ENCODE measurements at places on chromosomes 3 and 15.

GRCh38 chr3:123876858-123877257 is 7.3 kb downstream of the MYLK start:
- DNase-seq = no peak

GRCh38 chr3:69823743-69824142 is 84.5 kb downstream of the MITF start:
- DNase-seq = no peak

GRCh38 chr3:2317521-2317920 is 218.9 kb downstream of the CNTN4 start:
- no peak for DNase-seq

- peak; percentile 59 for DNase-seq
Observed at GRCh38 chr3:14847613-14848541, 29.1 kb downstream of the FGD5 start.

DNA sequence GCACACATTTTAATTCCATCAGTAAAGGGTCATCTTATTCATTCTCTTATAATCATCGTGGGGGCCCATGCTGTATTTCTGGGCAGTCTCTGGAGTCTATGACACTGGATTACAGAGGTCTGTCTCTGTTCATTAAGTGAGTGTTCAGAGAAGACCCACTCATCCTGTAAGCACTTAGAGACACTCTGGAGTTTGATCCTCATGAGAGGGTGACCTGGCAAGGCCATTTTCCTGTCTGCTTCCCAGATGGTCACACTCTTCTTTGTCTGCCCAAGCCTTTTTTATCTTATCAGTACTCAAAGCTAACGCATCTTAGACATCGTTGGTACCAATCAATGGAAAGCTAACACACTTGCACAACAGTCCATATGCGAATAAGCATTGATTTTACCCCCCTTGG is 333.1 kb downstream of the RORA start:
- no peak for DNase-seq

GRCh38 chr15:80455668-80456442 is 51.7 kb downstream of the ARNT2 start:
- DNase-seq = no peak

DNA sequence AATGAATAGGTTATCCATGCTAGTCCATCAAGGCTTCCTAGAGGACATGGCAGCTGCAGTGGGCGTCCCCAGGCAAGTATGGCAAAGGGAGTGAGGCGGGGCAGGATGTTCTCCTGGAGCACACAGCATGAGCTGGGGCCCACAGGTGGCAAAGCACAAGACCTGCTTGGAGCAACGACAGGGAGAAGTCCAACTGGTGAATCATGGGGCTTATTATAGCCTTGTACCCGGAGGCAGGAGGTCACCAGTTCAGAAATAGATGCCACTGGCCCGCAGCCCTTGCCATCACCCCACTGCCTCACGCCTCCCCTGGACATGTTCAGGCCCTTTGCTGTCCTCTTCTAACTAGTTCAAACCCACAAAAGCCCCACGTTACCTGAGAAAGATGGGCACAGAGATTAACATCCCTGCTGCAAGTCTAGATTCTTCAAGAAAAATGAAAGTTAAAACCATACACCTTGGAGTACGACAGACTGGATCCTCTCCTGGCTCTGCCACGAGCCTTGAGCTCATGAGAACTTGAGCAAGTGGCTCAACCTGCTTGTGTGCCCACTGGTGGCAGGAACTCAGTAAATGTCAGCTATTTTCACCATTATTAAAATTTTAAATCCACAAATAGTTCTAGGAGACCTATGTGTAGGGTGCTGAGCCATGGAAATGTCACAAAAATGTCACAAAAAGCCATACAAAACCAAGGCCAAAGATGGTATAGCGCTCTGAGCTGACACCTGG is 1.8 kb upstream of the SRGAP3 start:
- no peak for DNase-seq

DNA sequence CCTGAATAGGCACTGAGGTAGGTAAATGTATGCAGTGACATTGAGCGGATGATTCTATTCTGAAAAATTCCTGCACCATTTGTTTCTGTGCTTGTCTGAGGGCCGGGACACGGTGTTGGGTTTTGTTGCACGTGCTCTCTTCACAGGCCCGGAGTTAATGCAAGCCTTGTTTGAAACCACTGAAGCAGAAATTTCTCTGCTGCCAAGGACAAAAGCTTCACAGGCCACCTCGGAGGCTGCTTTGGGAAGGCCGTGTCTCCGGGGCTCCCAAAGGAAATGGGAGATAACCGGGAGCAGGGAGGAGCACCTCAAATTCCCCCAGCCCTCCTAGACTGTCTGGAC is 179.4 kb downstream of the OPA1 start:
- DNase-seq = no peak

DNA sequence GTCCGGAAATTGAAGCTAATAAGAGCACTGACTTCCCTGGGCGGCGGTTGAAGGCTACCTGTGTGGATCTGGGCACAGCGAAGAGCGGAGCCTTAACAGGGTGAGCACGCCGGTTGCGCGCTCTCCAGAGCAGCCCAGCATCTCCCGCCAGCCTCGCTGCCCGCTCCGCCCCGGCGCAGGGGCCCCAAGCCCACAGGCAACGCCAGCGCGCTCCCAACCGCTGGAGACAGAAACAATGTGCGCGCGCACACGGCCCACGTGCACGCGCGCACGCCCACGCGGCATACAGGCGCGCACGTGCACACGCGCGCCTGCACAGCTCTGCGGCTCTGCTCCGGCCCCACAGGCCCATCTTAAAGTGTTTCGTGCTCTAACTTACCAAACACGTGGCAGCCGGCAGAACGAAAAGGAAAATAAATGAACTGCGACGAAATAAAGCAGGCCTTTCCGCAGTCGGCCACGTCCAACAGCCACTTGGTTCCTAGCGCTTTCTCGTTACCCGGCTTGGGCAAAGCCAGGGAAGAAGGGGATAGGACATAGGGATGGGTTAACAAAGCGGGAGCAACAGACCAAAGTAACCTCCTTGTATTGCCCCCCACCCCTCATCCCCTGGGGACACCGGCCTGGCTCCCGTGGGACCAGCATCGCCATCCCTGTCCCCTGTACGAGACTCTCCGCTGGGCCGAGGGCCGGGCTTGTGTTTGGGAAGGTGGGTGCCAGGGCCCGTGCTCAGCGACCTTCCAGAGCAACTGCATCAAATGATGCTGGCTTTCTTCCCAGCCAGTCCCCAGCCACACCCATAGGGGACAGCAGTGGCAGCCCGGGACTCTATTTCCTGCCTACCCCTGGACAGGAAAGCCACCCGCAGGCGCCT is 203.7 kb downstream of the ABHD5 start:
- DNase-seq = peak; percentile 69

DNA sequence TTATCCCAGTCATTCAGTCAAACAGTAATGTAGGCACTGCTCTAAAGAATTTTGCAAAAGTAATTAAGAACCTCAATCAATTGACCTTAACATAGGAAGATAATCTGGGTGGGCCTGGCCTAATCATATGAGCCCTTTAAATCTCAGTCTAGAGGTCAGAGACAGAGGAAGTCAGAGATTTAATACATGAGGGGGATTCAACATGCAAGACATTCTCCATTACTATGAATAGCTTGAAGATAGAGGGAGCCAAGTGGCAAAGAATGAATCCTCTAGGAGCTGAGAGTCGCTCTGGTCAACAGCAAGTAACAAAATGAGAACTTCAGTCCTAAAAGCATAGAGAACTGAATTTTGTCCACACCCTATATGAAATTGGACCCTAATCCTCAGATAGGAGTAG is 39.0 kb upstream of the MBNL1 start:
- no peak for DNase-seq

DNA sequence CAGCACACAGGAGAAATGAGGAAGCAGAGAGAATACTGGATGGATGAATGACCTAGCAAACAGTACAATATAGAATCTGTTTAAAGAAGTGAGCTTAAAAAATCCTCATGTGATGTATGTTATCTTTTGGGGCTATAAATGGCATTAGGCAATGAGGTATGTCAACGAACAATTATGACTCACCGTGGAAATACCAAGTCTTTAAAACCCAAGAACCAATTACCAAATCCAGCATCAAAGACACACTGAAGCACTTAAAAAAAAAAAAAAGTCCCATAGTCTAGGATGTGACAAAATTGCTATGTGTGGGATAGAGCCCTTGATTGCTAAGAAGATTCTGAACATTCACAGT is 36.3 kb upstream of the HERC1 start:
- no peak for DNase-seq

DNA sequence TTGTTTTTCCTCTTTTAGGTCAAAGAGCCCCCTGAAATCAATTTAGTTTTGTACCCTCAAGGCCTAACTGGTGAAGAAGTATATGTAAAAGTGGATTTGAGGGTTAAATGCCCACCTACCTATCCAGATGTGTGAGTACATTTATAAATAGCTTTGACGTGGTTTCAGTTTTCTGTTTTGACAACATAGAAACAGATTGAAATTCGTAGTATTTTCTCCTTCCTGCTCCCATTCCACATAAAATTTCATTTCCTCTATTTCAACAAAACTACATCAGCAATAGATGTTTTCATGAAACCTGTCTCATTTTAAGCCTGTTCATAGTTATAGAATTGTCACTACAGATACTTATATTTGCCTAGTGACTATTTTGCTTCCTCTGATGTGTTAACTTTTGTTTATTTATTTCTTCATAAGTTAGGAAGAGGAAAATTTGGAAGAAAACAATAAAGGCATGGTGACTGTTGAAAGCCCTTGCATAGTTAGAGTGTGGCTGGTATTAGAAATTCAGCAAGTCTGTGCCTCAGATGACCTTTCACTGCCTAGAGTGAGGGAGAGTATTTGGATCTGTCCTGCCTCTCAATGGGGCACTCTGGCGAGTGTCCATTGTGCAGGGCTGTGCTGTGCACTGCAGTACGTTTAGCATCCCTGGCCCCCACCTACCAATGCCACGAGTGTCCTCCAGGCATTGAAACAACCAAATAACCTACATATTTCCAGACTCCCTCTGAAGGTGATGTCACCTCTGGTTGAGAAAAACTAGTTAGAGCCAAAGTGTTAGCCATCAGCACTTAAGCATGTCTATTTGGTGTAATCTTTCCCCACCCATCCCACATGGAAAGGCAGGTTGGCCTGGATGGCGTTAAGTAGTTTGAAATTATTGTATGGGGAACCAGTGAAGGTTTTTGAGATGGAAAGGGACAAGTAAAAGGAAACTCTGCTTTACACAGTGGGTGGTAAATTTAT is 5.9 kb downstream of the EIF2AK4 start:
- DNase-seq = no peak

- no peak for DNase-seq
Observed at GRCh38 chr3:177538750-177539730, 341.8 kb upstream of the TBL1XR1 start.

DNA sequence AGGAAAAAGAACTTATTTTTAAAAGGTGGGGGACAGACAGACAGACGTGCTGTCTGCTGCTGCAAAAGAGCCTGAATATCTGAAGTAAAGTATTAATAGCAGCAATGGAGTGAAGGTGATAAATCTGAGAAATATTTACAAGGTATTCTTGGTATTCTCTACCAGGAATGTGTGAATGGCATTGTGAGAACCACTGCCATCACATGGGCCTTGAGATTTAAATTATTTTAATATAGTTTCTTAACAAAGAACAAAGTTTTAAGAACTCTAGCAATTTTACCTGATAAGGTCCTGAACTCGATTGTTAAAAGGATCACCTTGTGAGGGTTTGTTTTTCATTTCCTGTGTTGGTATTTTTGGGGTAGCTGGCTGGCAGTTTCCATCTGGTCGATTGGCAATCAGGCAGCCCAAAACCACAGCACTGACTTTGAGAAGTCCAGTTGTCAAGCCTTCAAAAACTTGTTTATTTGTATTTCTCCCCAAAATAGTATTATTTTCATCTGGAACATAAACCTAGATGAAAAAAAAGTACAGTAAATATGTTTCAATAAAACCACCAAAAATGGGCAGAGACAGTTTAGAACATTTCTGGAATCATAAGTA is 97.3 kb downstream of the ISL2 start:
- DNase-seq = no peak

- DNase-seq = peak; percentile 63
Observed at GRCh38 chr15:32861761-32862160, 144.0 kb downstream of the GREM1 start.

DNA sequence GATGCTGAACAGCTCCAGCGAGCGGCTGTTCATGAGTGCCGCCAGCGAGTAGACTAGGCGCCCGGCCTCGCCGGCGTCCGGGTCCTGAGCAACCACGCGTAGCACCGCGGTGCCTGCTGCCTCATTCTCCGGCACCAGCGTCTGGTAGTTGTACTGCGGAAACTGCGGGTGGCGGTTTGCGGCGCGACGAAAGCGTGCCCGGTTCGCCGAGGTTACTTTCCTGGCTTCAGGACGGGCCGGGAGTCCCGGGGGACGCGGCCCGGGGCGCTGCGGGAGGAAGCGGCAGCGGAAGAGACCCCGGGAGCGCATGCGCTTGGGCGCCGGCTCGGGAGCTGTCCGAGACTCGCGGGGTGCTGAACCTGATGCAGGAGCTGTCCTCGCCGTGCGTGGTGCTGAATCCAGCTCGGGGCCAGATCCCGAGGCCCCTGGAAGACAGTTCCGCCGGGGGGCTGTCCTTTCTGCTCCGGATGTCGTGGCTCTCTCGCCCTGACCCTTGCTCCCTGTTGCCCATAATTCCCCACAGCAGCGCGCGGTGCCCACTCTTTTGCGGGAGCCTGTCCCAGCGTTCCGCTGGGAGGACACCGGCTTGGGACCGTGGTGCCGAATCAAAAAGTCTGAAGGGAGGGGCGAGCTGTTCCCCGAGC is 1.1 kb downstream of the CELSR3 start:
- peak; percentile 87 for DNase-seq

DNA sequence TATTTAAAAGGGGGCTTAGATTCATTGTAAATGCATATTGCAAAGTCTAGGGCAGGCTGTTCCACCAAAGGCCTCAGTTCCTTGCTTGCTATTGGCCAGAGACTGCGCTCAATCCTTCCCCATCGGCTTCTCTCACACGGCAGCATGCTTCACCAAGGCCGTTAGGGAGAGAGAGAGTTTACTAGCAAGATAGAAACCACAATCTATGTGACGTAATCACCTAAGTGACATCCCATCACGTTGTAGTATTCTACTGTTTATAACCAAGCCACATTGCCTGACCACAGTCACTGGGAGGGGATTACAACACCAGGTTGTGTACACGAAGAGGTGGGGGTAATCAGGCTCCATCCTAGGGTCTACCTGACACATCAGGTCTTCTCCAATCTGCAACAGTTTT is 16.0 kb upstream of the NPAP1 start:
- no peak for DNase-seq

DNA sequence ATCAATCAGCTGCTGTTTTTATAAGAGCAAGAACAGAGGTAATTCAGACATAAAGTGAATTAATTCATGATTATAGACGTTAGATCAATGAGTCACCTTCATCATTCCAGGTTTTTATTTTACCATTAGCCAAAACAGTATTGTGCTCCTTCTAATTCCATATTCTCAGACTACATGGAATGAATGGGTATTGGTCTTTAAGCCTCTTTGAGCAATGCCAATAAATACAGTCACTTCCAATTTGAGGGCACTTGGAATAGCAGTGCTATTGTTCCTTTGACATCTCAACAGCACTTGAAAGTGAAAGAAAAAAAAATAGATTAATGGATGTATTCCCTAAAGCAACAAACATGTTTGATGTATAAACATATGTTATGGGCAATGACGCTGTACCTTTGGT is 830.9 kb upstream of the CFAP20DC start:
- DNase-seq = no peak

- DNase-seq = no peak
Observed at GRCh38 chr3:115632026-115632425, 8.7 kb downstream of the GAP43 start.

- DNase-seq = no peak
Observed at GRCh38 chr3:158702815-158703481, 29.3 kb downstream of the RARRES1 start.

Data from sciatic nerve (tissue), 2 donors.